ENCODE measurements at places on chromosomes 6 and 20. TPM values are rescaled to one million over a fixed set of nuclear protein-coding genes. Genes with fewer than 3 reads are reported as not detected.

The PHACTR3 gene
- 5.0 TPM for polyA plus RNA-seq

GRCh38 chr6:32249262-32249661 lies 25.4 kb upstream of the NOTCH4 start:
- DNase-seq, result no peak

DNA sequence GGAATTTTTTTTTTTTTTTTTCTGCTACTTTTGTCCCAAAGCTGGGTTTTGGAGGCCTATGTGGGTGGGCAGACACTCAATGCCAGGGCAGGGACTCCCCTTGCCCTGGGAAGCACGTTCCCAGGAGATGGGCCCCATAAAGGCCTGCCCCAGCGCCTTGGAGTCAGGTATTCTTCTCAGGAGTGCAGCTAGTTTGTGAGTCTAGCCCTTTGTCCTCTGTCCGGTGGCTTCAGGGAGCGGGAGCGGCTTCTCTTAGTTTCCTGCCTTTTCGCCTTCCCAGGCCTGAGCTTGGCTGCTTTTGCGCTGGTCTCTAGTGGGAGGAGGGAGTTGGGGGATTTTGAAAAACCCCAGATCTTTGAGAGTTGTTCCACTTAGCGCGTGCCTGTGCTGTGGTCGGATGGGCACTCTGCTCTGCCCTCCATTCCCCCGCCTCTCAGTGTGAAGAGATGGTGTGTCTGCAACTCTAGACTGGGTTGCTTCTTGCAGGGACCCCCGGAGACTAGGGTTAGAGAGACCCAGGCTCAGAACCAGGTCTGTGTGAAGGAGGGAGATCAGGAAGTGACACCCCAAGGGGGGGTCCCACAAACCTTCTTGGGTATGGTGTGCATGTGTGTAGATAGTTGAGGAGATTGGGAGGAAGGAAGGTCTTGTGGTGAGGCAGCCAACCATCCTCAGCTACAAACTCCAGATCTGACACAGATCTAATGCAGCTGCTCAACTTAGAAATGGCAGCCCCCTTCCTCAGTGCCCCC lies 1.3 kb downstream of the PLCG1 start:
- no peak for DNase-seq

GRCh38 chr6:99151634-99152346 lies 197.7 kb downstream of the FAXC start:
- DNase-seq, result no peak

The KIF25 gene
- 0.99 TPM for polyA plus RNA-seq

DNA sequence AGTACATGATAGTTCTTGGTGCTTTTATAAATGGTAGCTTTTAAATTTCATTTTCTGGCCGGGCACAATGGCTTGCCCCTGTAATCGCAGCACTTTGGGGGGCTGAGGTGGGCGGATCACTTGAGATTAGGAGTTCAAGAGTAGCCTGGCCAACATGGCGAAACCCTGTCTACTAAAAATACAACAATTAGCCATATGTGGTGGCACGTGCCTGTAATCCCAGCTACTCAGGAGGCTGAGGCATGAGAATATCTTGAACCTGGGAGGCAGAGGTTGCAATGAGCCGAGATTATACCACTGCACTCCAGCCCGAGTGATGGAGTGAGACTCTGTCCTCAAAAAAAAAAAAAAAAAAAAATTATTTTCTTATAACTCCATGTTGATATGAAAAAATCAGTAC lies 36.0 kb downstream of the LRRN4 start:
- DNase-seq, result no peak

The HSPA12B gene
- polyA plus RNA-seq, result 25.5 TPM

The SNTA1 gene
- 36.6 TPM for polyA plus RNA-seq

The WFDC12 gene
- not detected for polyA plus RNA-seq

DNA sequence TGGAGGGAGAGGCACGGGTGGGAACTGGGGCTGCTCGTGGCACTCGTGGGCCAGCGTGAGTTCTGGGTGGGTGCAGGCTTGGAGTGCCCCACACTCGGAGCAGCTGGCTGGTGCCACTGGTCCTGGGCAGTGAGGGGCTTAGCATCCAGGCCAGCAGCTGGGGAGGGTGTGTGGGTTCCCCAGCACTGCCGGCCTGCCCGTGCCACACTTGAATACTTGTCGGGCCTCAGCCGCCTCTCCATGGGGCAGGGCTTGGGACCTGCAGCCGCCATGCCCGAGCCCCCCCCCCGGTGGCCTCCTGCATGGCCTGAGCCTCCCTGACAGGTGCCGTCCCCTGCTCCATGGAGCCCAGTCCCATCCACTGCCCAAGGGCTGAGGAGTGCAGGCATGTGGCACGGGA lies 207.2 kb downstream of the CD109 start:
- DNase-seq, result no peak

Measured in hindlimb muscle (tissue), 1 donor.